ENCODE measurements at places on chromosomes 7 and 10. TPM values are rescaled to one million over a fixed set of nuclear protein-coding genes. Genes with fewer than 3 reads are reported as not detected.

The OPALIN gene
- not detected for total RNA-seq

- H3K4me1 ChIP-seq, result no peaks in the 10 kb centered on the region
- H3K36me3 ChIP-seq, result no peaks in the 10 kb centered on the region
- no peak for DNase-seq
- no peaks in the 10 kb centered on the region for H3K27me3 ChIP-seq
Observed at GRCh38 chr7:125257617-125258016, 328.0 kb upstream of the POT1 start.

The TUBB8 gene
- total RNA-seq, result not detected

GRCh38 chr7:158828133-158829020 is 932 bp downstream of the ESYT2 start:
- H3K36me3 ChIP-seq, result no peaks in the 10 kb centered on the region
- peaks cover 15% of the 10 kb centered on the region for H3K4me1 ChIP-seq
- peak; percentile 25 for DNase-seq
- H3K4me3 ChIP-seq, result peak overlapping the region; percentile 77

The OPTN gene
- 161 TPM for total RNA-seq

The FGL2 gene
- total RNA-seq, result not detected

- no peak overlapping the region for H3K27ac ChIP-seq
- H3K4me1 ChIP-seq, result peaks cover 12% of the 10 kb centered on the region
- H3K4me3 ChIP-seq, result no peak overlapping the region
Observed at GRCh38 chr7:116331020-116331419, 120.7 kb downstream of the TES start.

GRCh38 chr10:5743736-5744135 is 59.1 kb downstream of the TASOR2 start:
- no peaks in the 10 kb centered on the region for H3K4me1 ChIP-seq
- H3K4me3 ChIP-seq, result no peak overlapping the region
- H3K27me3 ChIP-seq, result no peaks in the 10 kb centered on the region
- no peak for DNase-seq
- H3K27ac ChIP-seq, result no peak overlapping the region
- H3K36me3 ChIP-seq, result peaks cover 52% of the 10 kb centered on the region

The CTAGE15 gene
- not detected for total RNA-seq

The SHTN1 gene
- total RNA-seq, result 25.3 TPM
